Frontal cortex (tissue), 4 donors: ENCODE measurements at places on chromosomes 6 and 20. TPM values are rescaled to one million over a fixed set of nuclear protein-coding genes. Genes with fewer than 3 reads are reported as not detected.

DNA sequence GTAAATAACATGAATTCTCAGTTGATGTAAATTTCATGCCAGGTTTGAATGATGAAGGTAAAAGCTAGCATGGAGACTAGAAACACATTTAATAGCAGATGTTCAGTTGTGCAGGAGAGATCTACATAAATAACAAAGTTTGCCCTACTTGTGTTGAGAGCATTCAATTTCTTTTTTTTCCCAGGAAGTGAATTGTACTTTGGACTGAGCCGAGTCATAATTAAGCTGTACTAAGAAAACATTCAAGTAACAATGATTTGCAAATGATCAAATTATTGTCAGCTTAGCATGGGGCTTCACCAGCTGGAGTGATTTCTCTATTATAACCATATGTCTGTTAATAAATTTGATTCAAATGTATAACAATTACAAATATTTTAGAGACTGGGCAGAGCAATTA is 893.5 kb upstream of the MAP3K7 start:
- no peak for DNase-seq

HCK gene
- total RNA-seq, result 2.9 TPM

DNA sequence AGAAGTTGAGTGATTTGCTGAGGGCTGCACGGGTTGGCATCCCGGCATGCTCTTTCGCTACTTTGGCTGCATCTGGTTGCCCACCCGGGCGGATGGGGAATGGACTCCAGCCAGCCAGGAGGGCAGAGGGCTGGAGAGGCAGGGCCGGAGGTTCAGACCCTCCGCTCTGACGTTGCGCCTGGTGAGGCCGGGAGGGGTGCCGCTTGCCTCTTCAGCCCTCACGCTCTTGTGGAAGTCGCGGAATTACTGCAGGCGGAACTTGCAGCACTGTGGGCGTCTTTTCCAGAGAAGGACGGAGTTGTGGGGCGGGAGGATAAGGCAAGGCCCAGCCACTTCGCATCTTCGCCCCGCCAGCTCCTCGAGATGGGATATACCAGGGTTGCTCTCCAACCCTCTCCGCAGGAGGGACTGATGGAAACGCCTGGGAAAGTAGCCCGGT is 656 bp downstream of the RTEL1 start:
- DNase-seq, result no peak

- DNase-seq, result no peak
Observed at GRCh38 chr6:148873154-148873553, 126.3 kb downstream of the UST start.

- no peak for DNase-seq
Observed at GRCh38 chr6:7545316-7546019, 4.0 kb downstream of the DSP start.

RIPOR3 gene
- 0.41 TPM for total RNA-seq

DNA sequence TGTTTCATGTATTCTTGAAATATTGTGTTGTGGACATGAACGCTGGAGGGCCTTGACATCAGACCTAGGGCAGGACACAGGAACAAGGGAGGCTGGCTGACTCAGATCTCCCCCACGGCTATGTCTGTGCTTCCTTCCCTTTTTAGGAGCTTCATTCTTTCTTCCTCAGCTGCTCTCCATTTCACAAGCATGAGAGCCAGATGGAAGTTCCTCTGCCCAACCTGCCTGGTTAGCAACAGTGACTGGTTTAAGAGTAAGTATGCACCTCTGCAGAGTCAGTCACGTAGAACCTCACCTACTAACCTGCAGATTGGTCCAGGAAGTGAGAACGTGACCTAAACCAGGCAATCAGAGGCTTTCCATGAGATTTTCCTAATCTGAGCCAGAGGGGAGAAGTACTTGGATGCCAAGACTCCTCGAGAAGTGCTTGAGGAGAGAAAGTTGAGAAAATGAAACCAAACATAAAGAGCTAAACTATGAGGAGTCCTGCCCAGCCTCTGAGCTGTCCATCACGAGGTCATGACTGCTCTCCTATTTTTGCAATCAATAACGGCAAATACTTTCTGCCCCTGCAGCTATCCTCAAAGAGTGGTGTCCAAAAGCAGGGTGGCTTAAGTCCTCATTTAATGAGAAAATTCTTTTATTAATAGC is 465.2 kb upstream of the CITED2 start:
- no peak for DNase-seq

GRCh38 chr6:119025793-119026192 is 52.7 kb downstream of the FAM184A start:
- DNase-seq, result no peak
